ENCODE measurements at places on chromosomes 12 and 14. TPM values are rescaled to one million over a fixed set of nuclear protein-coding genes. Genes with fewer than 3 reads are reported as not detected.

The DIP2B gene
- 19.5 TPM for total RNA-seq

The MYF6 gene
- under 0.01 TPM for total RNA-seq

The CYP46A1 gene
- under 0.01 TPM for total RNA-seq

The SETD1B gene
- 3.5 TPM for total RNA-seq

The KRT6C gene
- total RNA-seq: not detected

The DHH gene
- under 0.01 TPM for total RNA-seq

The ACOT2 gene
- 21.3 TPM for total RNA-seq

The CCDC198 gene
- total RNA-seq: not detected

The RERGL gene
- not detected for total RNA-seq

The CCDC177 gene
- not detected for total RNA-seq

The GPRC5D gene
- total RNA-seq: not detected

The SDS gene
- total RNA-seq: not detected
